ENCODE measurements at places on chromosomes 13 and 19. TPM values are rescaled to one million over a fixed set of nuclear protein-coding genes. Genes with fewer than 3 reads are reported as not detected.
A peak's percentile ranks its signal among the peaks of the same experiment; 100 is the strongest.

- DNase-seq, result no peak
Measured at GRCh38 chr19:295687-296370, 4.6 kb upstream of the PLPP2 start.

GRCh38 chr13:23512762-23513395 is 57.3 kb upstream of the TNFRSF19 start:
- no peak for DNase-seq

DNA sequence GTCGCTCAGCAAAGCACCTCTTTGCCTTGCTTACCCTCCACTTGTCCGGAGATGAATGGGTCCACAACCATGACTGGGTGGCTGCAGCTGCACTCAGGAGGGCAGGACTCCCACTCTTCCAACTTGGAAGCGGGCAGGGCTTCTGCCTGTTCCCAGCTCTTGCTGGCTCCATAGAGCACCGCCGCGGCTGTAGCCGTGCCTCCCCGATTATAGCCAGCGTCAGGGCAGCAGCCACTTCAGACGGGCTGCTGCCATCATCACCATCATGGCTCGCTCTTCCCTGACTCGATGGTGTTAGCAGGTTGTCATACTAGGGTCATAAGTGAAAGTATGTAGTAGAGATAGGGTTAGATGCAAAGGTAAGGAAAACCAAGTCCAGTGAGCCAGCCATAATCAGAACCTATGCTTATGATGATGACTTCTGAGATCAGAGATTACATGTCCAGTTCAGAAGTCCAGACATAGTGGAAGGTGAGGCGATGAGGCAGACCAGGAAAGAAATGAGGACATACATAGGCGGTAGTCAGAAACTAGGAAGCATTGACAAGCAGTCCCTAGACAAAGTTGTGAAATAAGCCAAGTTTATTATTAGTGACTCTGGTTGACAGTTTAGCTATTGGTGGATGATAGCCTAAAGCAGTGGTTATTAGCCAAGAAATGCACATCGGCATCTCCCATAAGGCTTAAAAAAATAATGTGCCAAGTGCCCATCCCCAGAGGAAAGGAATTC is 4.4 kb upstream of the INTS6 start:
- no peak for DNase-seq

DNA sequence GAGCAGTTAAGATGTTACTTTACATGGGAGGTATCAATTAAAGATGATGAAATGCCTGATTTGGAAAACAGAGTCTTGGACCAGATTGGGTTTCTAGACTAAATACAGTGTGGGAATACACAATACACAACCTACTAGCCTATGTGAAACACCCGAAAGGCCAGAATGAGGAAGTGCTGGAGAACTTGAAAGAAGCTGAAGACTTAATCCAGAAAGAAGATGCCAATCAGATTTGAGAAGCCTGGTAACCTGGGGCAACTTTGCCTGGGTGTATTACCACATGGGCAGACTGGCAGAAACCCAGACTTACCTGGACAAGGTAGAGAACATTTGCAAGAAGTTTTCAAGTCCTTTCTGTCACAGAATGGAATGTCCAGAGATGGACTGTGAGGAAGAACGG is 43.2 kb downstream of the N4BP2L1 start:
- no peak for DNase-seq

- no peak for DNase-seq
Measured at GRCh38 chr19:8910775-8911414, 78.7 kb downstream of the MBD3L1 start.

- no peak for DNase-seq
Measured at GRCh38 chr19:1110809-1111640, 7.2 kb downstream of the GPX4 start.

GRCh38 chr13:110371550-110372465 is 64.7 kb downstream of the COL4A2 start:
- DNase-seq, result no peak

DNA sequence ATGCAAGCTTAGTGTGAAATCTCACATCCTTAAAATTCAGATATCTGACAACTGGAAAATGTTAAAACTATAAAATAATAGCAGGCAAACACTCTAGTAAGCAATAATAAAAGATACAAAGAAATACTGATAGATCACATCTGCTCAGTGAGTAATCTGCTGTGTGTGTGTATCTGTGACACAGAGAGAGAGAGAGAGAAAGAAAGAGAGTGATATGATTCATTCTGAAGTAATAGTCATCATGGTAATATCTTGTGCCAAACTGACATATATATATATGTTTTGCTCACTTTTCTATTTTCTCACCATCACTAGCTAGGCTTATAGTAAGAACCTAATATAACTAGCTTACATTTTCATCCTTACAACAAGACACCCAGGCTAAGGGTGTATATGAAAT is 288.0 kb upstream of the SLITRK6 start:
- DNase-seq, result no peak

DNA sequence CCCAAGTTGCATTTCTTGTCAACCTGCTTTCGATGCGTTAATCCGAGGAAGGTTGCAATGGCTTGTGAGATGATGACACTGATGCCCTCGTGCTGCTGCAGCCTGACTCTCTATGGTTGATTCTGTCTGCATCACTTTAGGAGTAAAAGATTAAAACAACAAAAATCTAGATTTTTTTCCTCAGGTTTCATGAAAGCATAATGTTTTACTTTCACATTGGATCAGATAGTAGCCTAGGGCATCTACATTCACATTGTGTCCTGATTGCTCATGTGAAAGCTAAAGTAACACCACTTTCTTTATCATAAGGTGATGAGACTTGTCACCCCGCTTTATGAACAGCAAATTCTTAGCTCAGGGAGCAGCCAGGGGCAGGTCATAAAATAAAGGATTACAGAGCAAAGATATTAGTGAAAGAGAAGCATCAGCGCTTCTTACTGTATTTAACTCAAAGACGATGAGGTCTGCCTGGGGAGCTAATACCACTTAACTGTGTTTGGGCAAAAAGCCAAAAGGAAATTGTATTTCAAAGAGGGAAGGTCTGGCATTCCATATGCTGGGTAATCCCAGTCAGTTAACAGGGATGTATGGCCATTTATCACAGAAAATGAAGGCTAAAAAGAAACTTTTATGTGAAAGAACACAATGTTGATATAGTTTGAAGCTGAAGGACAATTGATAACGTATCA is 270.5 kb downstream of the GPC6 start:
- DNase-seq, result no peak

GRCh38 chr19:37699057-37699456 is 20.5 kb downstream of the ZNF607 start:
- DNase-seq, result no peak

DNA sequence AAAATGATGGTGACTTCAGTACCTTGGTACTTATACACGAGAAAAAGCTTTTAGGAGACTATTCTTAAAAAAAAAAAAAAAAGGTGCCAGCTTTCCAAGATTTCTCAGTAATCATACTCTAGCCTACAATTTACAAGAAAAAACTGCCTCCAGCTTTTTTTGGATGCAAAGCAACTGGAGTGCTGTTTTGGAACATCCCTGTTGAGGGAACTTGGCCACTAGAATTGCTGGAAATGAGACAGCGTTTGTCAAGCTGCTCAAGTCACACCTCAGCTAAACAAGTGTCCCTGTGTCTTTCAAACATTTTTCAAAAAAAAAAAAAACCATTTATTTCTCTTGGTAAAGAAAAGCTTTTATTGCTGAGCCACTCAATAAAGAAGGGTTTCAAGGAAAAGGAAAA is 413.1 kb upstream of the ARGLU1 start:
- no peak for DNase-seq

- DNase-seq, result no peak
Measured at GRCh38 chr19:29842471-29843179, 30.8 kb downstream of the CCNE1 start.

- no peak for DNase-seq
Measured at GRCh38 chr13:75146436-75146835, 335.5 kb downstream of the TBC1D4 start.

- no peak for DNase-seq
Measured at GRCh38 chr13:22855926-22856325, 324.9 kb upstream of the SGCG start.

DNA sequence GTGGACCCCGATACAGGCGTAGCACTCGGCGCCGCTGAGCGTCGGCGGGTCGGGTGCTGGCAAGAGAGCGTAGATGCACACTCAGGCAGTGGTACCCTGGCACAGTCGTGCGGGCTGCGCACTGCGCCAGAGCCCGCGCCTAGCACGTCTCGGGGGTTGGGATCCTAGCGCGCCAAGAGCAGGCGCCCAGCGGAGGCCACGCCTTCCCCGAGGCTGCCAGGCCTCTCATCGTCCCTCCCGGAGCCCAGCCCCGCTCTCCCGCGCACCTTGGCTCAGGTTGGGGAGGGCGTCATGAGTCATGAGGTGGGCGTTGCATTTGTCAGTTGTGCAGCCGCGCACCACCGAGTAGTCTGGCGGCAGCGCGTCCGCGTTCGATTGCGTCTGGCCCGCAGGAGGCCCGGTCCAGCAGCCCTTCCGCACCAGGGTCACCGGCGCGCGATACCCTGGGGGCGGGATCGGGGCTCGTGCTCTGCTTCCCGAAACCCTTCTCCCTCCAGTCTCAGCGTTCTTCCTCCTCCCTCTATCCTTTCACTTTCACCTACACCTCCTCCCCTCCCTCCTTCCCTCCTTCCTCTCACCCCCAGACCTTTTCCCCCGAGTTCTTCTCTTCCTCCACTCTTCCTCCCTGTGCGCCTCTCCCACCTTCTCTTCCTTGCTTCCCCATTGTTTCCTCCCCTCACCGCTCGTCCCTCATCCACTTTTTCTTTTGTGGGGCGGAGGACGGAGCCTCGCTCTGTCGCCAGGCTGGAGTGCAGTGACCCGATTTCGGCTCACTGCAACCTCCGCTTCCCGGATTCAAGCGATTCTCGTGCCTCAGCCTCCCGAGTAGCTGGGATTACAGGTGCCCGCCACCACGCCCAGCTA is 3.5 kb downstream of the LYPD5 start:
- DNase-seq, result peak; percentile 76

DNA sequence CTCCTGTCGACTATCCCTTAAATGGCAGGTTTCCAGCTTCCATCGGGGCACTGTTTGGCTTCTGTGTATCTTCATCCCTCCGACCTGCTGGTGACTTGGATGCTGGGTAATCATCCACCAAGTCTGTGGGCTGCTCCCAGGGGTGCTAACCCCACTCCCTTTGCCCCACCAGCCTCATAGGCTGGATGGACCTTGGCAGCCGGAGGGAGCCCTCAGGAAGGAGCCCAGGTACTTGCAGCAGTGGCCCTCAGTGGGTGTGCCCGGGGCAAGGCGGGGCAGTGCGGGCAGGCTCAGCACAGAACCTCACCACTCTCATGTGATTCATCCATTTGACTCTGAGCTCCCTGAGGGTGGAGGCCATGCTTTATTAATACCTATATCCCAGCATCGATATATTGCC is 27.4 kb upstream of the TUBGCP3 start:
- DNase-seq, result no peak

DNA sequence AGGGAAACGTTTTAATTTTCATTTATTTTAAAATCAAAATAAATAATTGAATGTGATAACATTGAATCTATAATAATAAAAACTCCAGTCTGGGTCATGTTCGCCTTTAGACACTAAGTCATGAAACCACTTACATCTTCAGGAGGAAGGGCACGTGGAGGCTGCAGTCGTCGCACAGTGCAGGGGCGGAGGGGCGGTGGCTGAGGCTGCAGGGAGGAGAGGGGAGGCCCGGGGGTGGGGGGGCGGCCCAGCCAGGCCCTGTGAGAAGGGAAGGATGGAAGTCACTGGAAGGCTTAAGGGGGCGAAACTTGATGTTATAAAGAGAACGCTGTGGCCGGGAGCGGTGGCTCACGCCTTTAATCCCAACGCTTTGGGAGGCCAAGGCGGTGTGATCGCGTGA is 14.9 kb upstream of the LATS2 start:
- no peak for DNase-seq

- no peak for DNase-seq
Measured at GRCh38 chr13:94065741-94066140, 413.7 kb downstream of the DCT start.

DNA sequence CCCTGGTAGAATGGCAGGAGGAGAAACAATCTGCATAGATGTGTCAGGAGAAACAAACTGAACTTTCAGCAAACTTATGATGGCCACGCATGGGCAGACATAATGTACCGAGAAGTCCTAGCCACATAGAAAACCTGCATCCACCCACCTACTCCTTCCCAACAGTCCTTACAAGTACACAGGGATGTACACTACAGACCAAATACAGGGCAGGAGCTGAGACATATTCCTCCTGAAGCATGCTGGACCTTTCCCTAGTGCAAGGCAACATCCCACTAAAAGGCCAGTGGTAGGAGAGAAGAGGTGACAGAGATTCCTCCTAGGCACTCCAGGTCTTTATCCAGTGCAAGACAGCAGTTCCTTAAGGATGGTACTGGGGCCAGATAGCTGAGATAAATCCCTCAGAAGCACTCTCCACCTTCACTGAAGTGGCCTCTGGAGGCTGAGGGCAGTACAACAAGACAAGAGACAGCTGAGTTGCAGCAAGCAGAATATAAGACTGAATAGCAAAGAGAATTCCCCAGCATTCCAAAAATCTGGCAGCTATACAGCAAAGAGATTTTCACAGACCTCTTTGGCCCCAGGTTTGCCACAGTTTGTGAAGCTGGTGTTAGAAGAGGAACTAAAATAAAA is 18.3 kb downstream of the VWA8 start:
- DNase-seq, result no peak

The ZFP30 gene
- 16.5 TPM for total RNA-seq

The GRIN3B gene
- total RNA-seq, result not detected

The DCLK1 gene
- 13.5 TPM for total RNA-seq

The URAD gene
- total RNA-seq, result not detected

The ZNF575 gene
- total RNA-seq, result 2.1 TPM

The PLK5 gene
- not detected for total RNA-seq

The NTF4 gene
- total RNA-seq, result 20.6 TPM

The IGFL1 gene
- total RNA-seq, result 1.9 TPM

The LRG1 gene
- total RNA-seq, result 19.4 TPM

The SPIB gene
- total RNA-seq, result 0.96 TPM

The TNFSF9 gene
- total RNA-seq, result 0.75 TPM

Data from ureter (tissue), 1 donor.